ENCODE measurements at places on chromosomes 7 and 10.

GRCh38 chr7:8800986-8801385, 367.6 kb downstream of the NXPH1 start:
- no peak for DNase-seq

- no peak for DNase-seq
Measured at GRCh38 chr10:98533746-98534445, 87.2 kb upstream of the HPS1 start.

DNA sequence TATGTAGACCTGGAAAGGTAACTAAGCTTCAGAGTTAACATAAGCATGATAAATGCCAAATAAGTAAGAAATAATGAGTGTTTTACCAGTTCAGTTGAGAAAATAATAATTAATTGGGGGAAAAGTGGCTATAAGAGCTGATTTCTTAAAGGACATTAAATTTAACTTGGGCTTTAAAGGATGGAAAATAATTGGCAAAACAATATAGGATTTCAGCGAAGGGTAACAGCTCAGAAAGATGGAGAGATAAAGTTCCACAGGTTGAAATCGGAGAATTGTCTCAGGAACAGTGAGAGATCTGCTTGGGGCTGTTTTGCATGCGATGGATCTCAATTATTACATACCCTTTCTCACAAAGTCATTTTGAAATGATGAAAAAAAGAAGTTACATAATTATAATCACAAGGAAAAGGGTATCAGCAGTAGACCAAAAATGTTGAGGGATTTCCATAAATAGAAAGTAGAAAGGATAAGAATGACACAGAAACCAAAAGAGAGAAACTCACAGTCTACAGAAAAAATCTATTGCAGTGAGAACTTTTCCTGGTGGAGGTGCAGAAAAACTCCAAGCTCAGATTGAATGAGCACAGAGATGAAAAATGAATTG, 40.1 kb upstream of the ITGB8 start:
- DNase-seq, result no peak

GRCh38 chr7:11170863-11171568, 197.3 kb downstream of the PHF14 start:
- no peak for DNase-seq

DNA sequence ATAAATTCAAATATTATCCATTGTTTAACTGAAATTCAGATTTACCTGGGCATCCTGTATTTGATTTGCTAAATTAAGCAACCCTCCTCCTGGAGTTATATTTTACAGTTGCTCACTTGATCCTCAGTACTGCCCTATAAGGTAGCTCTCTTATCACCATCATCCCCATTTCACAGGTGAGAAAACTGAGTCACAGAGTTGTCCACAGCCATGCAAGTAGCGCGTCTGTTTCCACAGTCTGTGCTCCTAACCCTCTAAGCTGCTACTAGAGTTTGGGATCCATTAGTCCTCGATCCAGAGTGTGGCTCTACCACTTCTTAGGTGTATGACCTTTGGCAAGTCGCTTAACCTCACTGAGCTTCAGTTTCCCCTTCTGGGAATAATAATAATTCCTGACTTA, 34.9 kb upstream of the KDM7A start:
- no peak for DNase-seq

DNA sequence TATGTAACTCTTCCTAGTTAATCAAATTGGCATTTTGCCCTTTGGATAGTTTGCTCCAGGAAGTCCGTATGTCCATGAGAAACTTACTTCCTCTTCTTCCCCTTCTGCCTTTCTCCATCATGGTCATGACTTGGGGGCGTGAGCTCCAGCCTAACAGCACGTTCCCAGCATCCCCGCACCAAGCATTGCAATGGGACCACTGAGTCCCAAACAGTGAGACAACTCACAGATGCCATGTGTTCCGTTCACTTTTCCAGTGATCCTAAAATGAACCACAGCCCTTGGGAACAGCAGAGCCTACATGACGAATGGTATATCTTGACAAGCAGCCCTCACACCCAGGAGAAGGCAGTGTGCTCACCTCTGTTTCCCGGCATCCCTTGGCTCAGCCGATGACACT, 10.7 kb downstream of the BTBD16 start:
- no peak for DNase-seq

GRCh38 chr10:29807163-29807806, 172.5 kb upstream of the SVIL start:
- DNase-seq, result no peak

- no peak for DNase-seq
Measured at GRCh38 chr10:117417196-117417595, 42.0 kb upstream of the PDZD8 start.

DNA sequence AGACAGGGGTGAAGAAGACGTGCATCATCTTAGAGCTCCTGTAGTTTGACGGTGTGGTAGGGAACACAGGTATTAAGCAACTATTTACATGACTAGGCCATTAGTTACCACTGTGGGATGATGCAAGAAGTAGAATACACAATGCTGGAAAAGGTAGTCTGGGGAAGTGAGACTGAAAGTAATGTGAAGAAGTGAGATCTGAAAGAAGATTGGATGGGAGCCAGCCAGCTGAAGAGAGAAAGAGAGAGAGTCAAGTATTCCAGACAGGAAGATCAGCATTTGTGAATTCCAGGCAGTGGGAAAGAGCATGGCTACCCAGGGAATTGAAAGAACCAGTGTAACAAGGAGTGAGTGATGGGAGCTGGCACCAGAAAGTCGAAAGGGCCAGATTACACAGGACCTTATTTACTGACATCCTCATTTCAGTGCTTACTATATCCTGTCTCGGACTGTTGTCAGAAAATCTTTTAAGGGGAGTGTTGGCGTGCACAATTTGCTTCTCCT, 4.0 kb upstream of the CFAP58 start:
- no peak for DNase-seq

DNA sequence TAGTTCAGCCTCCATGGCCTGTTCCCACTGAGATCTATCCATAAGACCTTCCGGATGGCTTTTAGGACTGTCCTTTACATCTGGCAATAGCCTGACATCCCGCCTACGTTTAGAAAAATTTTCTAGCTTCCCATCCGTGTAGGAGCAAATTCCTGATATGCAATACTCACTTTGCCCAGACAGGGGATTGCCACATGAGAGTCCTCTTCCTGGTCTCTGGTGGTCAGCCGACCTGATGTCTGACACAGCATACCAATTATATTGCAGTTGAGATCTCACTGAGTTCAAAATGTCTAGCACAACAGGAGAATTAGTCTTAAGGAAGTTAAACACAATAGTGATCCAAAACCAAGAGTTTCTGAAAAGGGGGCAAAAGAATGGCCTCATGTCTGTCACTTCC, 9.4 kb upstream of the ETV1 start:
- DNase-seq, result no peak

GRCh38 chr10:64142395-64142794, 621.2 kb downstream of the REEP3 start:
- no peak for DNase-seq

DNA sequence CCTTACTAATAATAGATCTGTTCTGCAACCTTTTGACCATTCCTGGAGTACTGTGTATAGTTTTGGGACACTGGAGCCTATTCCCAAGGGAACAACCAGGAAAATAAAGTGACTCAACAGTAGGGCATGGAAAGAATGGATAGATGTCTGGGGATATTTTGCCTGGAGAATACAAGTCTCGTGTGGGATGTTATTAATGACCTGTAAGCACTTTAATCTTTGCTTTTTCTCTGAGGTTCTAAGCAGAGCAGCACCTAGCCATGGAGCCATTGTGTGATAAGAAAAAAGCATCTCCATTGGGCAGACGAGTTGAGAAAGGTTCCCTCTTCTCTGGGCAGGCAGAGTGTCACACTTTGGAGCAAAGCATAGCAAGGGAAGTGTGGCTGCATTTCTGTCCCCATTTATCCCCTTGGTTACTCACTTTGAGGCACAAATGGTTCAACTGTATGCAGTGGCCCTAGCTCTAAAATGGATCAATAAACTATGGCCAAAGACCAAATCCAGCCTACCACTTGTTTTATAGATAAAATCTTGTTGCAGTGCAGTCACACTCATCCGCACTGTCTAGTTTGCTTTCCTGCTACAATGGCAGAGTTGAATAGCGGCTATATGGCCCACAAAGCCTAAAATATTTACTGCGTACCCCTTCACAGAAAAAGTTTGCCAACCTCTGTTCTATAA, 21.0 kb upstream of the CCDC71L start:
- no peak for DNase-seq

DNA sequence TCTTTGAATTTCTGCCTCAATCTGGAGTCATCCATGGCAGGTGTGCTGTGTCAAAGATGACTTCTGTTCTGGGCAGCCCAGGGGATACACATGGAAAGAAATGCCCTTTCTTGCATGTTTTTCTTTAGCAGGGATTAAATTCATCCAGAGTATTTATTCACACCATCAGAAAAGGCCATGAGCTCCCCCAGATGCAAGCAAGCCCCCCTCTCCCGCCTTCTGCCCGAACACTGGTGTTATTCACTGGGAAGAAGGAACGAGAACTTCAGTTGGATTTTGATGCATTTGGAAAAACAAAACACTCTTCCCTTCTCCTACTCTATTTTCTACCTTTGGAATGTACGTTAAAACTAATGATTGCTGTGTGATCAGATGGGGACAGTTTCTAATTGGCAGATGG, 1.4 kb downstream of the PLPP4 start:
- DNase-seq, result no peak
